ENCODE measurements at places on chromosomes 12 and 14.

DNA sequence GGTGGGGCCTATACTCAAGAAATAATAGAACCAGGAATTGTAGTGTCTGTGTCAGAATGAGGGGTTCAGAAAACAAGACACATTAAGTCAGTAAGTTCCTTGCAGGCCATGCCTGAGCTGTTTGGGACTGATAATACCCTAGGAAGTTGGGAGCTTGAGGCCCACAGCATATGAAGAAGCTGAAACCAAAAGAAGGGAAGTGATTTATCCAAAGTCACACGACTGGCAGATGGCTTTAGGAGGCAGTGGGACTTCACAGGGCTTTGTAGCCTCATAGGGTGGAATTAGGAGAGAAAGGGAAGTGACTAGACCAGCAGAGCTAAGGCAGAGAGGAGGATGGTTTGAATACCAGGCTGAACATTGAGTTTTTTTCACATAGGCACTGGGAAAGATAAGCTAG is 56.6 kb upstream of the SRSF5 start:
- DNase-seq, result no peak

DNA sequence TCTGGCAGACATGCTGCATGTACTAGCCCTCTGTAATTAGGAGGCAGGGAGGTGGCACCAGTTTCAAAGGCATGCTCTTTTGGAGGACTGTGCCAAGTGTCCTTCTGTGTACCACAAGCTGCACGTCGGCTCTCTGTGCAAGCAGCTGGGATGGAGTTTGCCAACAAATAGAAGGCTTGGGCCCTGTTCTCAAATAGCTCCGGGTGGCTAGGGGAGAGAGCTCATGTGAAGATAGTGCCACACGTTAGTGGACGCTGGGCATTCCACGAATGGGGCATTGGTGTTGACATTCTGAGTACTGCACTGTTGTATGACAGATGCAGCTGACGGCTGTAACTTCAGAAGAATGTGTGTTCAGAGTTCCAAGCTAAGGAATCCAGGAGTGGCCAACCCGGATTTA is 4.4 kb downstream of the AACS start:
- no peak for DNase-seq

DNA sequence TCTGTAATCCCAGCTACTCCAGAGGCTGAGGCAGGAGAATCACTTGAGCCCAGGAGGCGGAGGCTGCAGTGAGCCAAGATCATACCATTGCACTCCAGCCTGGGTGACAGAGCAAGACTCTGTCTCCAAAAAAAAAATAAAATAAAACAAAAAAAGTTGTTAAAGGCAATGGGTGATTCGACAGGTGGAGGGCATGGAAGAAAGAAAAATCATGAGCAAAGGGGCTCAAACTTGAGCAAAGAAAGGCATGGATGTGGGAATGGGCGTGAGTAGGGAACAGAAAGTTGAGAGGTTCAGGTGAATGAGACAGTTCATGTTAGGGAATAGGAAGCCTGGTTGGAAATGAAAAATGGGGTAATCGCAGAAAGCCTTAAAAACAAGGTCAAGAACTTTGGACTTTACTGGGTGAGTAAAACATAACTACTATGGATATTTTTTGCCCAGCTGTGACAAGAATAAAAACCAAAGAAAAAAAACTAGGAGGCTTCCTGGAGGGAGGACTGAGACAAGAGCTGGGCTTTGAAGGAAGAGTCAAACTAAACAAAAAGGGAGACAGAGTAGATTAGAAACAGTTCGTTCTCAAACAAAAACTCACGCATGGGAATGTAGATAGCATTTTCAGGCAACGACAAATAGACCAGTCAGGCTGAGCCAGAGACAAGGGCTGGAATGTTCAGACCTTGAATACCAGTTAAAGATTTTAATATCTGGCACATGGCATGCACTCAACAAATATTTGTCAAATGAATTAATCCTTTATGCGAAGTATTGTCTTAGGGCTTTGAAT is 18.8 kb downstream of the PYM1 start:
- no peak for DNase-seq

DNA sequence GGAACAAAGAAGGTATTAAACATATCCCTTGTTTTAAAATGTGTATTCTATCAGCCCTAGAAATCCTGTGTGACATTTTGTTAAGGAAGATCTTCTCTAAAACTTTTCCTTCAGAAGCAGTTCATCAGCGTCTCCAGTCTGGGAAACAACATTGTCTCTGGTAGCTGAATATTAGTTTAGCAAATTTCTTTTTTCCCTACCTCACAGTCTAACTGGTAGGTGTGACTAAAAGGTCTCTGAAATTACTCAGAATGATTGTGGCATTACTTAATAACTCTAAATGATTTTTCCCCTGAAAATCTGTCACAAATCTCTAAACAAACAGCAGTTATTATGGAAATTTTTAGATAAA is 1044.8 kb downstream of the FLRT2 start:
- no peak for DNase-seq

DNA sequence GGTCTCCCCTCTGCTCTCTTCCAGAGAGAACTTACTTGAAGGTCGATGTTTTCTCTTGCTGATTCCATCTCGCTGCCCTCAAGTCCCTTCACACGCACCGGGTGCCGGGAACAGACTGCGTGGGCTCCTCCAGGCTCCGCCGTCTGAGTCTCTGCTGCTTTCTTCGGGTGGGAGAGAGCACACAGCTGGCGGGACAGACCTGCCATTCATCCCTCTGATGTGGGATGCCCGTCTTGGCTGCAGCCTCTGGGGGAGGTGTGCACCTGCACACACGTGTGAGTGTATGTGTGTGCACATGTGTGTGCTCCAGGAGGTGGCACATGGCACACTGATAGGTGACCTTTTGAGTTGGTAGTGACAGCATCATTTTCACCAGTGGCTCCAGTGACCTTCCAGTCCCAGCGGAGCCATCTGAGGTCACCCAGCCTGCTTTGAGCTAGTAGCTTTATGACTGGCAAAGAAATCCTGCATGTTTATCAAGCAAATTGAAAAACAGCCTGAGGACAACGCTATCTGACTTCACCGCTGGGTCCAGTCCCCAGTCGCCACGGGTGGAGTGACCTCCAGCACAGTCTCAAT is at the start of gene NINJ2:
TSS of gene NINJ2 (minus strand) at position 153 of the 579 bp plus-strand sequence. CDS start at position 68, 85 bp downstream.
- no peak for DNase-seq

GRCh38 chr12:45339035-45339434 is 123.1 kb downstream of the ANO6 start:
- no peak for DNase-seq

DNA sequence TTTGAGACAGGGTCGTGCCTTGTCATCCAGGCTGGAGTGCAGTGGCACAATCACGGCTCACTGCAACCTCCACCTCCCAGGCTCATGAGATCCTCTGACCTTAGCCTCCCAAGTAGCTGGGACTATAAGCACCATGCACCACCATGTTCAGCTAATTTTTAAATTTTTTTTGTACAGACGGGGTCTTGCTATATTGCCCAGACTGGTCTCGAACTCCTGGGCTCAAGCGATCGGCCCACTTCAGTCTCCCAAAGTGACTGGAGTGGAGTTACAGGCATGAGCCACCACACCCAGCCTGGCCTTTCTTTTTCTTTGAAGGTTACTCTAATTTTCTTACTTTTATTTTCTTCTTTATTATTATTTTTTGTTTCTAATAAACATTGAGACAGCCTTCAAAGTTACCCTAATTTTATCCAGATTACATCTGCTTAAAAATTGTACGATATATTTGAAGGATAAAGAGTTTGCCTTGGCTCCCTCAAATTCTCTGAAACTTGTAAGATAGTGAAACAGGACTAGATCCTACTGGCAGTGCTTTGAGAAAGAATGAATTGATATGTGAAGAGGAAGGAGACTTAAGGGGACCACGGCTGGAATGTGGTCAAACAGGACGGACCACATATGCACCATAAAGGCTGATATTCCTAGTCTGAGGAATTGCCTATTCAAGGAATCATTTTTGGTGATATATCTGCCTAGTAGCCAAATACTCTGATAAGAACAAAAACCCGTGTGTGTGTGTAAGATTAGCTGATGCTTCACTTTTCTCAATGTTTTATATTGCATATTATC is 14.1 kb upstream of the SINHCAF start:
- no peak for DNase-seq

- no peak for DNase-seq
Observed at GRCh38 chr14:36300337-36300736, 20.1 kb downstream of the MBIP start.

DNA sequence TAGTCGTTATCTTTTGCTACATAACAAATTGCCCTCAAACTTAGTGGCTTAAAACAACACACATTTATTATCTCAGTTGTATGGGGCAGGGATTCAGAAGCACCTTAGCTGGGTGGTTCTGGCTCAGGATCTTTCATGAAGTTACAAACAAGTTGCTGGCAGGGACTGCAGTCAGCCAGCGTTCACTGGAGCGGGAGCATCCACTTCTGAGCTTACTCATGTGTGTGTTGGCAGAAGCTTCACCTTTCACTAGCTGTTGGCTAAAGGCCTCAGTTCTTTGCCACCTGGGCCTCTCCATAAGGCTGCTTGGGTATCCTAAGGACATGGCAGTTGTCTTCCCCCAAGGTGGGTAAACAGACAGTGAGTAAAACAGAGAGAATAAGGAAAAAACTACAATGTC is 365.7 kb downstream of the RPS29 start:
- no peak for DNase-seq

DNA sequence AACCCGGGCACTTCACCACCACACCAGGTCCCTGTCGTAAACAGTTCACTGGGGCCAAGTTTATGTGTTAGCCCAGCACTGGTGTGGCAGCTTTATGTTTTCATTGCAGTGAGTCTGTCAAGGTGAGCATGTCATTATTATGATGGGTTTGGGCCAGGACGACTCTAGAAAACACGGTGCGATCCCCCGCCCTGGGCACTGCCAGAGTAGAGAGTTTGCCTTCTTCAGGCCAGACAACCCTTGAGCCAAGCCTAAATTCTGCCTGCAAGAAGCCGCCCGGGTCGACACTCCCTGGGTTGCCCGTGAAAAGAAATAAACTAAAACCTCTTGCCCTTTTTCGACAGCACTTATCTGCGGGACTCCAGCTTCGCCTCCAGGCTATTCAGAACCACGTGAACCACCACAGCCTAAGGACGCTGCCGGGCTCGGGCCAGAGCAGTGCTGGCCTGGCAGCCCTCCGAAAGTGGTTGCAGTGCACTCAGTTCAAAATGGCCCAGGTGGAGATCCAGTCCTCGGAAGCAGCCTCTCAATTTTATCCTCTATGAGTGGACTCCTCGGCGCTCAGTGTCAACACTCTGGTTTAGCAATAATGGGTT is 81.8 kb downstream of the PRIMA1 start:
- DNase-seq, result no peak

DNA sequence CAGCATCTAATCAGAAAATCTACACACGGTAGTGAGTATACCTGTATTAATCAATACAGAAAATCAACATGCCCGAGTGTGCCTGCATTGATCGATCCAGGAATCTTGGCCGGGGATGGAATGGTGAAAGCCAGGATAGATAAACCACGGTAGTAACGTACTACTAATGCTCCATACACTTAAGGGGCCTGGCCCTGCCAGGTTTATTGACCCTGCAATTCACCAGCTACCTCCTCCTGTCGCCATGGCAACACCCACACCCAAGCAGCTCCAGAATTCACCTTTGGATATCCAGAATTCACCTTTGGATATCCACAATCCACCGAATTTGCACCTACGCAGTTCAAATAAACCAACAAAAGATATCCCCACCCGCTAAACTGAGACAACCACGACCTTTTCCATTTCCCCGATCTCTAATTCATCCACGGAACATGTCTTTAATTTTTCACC is 14.8 kb upstream of the CALM1 start:
- no peak for DNase-seq

DNA sequence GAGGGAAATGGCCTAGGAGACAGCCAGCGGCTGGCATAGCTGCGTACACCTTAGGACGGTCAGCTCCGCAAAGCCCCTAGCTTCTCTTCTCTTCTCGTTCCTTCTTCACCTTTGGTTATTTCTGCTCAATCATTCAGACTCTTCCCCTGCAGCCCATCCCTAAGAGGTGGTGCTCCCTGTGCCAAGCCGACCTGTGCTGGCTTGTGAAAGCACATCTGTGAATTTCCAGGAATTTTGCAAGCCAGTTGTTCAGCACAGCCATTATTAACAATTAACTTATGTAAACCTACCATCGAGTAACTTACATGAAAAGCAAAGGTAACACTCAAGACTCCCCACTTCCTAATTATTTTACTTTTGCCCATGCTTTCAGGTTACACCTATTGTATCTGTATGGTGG is 20.9 kb upstream of the GPR68 start:
- no peak for DNase-seq

- no peak for DNase-seq
Observed at GRCh38 chr12:108563804-108564151, 1.4 kb downstream of the ISCU start.

- peak; percentile 9 for DNase-seq
Observed at GRCh38 chr12:49706351-49707127, 666 bp downstream of the FMNL3 start.

GRCh38 chr12:57496822-57497221 is 9.0 kb downstream of the MARS1 start:
- no peak for DNase-seq

GRCh38 chr12:82665142-82665923 is 21.4 kb upstream of the TMTC2 start:
- no peak for DNase-seq

GRCh38 chr12:95368931-95369330 is 105.0 kb upstream of the METAP2 start:
- DNase-seq, result no peak

- no peak for DNase-seq
Observed at GRCh38 chr14:56964895-56965294, 154.6 kb upstream of the OTX2 start.

- DNase-seq, result no peak
Observed at GRCh38 chr12:30794020-30794419, 39.3 kb upstream of the CAPRIN2 start.

DNA sequence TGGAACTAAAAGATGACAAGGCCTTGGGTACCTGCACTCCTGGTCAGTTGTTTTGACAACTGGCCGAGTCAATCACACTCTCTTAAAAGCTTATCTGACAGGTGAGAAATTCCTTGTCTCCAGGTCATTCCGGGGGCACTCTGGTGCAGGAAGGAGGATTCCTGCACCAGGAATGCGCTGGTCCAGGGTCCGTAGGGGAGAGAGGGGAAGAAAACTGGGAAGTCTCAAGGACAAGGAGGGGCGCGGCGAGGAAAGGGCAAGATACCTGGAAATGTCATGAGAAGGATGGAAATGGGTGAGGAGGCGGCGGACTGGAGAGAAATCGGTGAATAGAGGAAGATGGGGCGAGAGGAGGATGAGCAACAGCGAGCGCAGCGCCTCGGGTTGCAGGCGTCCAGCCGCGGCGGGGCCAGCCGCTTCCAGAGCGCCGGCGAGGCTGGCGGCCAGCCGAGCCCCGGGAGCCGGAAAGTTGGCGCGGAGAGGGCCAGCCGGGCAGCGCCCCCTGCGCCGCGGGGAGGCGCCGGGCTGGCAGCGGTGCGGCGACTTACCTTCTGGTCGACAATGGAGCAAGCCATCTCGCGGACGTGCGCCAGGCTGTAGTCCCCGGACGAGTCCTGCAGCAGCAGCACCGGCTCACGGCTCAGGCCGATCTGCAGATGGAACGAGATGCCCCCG is 809 bp downstream of the PRKD1 start:
- DNase-seq, result no peak

Measured in stimulated activated CD8-positive, alpha-beta memory T cell treated with anti-CD3 and anti-CD28 coated beads, Interleukin-12 subunit alpha, Interleukin-12 subunit beta, amount 100 ng/mL, for 4 hours (primary cell).